ENCODE measurements at places on chromosomes 7 and 10.
A peak's percentile ranks its signal among the peaks of the same experiment; 100 is the strongest.

- no peak for DNase-seq
Observed at GRCh38 chr7:7583731-7584130, 17.0 kb downstream of the MIOS start.

DNA sequence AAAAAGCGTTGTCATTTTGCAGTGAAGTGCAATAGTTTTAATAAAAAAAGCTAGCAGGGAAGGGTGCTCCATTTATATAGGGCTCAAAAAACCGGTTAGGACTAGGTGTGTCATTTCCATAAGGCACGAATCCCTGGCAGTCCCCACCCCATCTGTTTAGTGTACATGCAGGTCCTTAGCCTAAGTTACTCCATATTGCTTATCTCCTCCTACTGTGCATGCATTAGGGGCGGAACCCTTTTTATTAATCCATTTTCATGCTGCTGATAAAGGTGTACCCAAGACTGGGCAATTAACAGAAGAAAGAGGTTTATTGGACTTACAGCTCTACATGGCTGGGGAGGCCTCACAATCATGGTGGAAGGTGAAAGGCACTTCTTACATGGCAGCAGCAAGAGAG, 301.4 kb downstream of the ABCA13 start:
- DNase-seq: no peak

- no peak for DNase-seq
Observed at GRCh38 chr7:95295397-95295796, 28.9 kb downstream of the PON1 start.

GRCh38 chr10:103859161-103860086, 4.0 kb upstream of the SH3PXD2A start:
- DNase-seq: peak; percentile 48

DNA sequence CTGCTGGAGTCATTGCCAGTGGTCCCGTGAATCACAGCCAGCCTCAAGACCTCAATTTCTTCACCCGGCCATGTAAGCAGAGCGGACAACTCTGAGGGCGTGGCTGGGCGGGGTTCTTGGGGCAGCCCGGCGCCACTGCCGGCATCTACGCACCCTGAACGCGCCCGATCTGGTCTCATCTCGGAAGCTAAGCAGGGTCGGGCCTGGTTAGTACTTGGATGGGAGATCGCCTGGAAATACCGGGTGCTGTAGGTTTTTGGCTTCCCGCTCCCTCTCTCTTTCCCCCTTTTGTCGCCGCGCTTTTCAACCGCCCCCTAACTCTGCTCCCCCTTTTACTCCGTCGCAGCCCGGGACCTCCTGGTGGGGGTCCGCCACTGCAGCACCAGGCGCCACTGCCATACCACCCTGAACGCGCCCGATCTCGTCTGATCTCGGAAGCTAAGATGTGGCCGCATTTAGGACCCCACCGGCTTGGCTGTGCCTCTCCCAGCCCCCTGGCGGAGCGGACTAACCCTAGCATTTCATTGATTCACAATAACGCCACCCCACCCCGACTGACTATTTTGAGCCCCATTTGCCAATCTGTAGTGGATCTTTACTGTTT, 25.3 kb downstream of the GARIN1A start:
- peak; percentile 42 for DNase-seq

- no peak for DNase-seq
Observed at GRCh38 chr10:82245906-82246560, 371.0 kb downstream of the NRG3 start.

- no peak for DNase-seq
Observed at GRCh38 chr7:152502813-152503790, 67.3 kb upstream of the KMT2C start.

- peak; percentile 91 for DNase-seq
Observed at GRCh38 chr10:88138319-88138848, 275.0 kb downstream of the PTEN start.

- no peak for DNase-seq
Observed at GRCh38 chr10:5595994-5596471, 70.4 kb downstream of the ASB13 start.

DNA sequence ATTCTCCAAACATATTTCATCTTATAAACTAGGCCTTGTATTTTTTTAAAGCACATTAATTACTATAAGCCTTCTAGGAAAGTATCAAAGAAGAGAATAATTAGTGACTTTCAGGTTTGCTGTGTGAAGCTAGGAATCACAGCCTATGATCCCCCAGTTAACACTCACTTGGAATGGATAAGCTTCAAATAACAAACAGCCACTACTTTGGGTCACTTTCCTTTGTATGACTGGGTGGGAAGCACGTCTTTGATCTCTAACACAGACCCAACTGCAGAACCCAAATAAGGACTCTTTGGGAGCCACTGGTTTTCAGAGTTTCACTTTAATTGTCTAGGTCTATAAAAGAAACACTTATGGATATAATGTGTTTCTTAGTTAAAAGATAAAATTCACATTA, 769.3 kb downstream of the MAGI2 start:
- DNase-seq: no peak

GRCh38 chr7:35691827-35692307, 3.1 kb downstream of the HERPUD2 start:
- DNase-seq: peak; percentile 37

All from large intestine (tissue), 12 donors.